ENCODE measurements at places on chromosomes 7 and 10.

GRCh38 chr10:73644767-73645166 is 3.5 kb upstream of the MYOZ1 start:
- no peak for DNase-seq

GRCh38 chr7:90958647-90959046 is 305.6 kb upstream of the FZD1 start:
- DNase-seq: no peak

DNA sequence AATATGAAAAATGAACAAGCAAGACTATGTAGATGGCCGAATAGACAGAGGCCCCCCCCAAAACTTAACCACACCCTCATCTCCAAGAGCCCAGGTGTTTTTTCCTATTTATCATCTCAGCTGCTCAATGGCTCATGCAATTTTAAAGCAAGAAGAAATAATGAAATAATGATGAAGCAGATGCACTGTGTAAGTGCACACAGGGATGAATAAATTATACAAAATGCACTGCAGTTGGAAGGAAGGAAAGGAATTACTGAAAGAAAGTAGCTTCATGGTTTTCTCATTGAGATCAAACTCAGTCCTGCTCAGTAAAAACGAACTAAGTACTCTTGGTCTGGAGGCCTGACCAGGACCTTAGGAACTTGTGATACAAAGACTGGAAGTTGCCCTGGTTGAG is 810.1 kb downstream of the NRG3 start:
- no peak for DNase-seq

GRCh38 chr7:29397398-29397797 is 166.2 kb upstream of the PRR15 start:
- DNase-seq: no peak

DNA sequence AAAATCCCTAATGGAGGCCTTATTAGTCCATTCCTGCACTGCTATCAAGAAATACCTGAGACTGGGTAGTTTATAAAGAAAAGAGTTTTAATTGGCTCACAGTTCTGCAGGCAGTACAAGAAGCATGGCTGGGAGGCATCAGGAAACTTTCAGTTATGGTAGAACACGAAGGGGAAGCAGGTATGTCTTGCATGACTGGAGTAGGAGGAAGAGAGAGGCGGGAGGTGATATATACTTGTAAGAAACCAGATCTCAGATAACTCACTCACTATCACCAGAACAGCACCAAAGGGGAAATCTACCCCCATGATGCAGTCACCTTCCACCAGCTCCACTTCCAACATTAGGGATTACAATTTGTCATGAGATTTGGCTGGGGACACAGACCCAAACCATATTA is 35.8 kb downstream of the GNAI1 start:
- no peak for DNase-seq

- DNase-seq: peak; percentile 11
Measured at GRCh38 chr10:69087590-69088470, at the start of gene SRGN. SRGN (plus strand) TSS chr10:69088103; CDS start chr10:69088158, 55 bp downstream.

DNA sequence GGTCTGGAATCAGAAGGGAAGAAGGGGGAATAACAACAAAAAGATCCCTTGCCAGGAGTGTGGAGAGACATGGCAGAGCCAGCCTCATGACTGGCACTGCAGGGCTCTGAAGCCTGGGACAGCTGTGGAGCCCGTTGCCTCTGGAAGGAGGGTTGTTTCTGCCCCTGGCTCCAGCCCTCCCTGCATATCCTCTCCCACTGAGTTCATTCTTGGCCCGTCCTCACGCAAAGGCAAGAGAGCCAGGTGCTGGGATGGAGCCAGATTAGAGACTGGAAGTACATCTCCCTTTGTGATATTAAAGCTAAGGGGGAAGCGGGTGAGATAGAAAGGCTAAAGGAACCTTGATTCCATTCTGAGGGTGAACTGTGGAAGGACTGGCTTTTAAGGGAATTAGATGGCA is 141.5 kb upstream of the NPVF start:
- no peak for DNase-seq

- no peak for DNase-seq
Measured at GRCh38 chr7:147547252-147547897, 1043.2 kb upstream of the C7orf33 start.

GRCh38 chr10:70362328-70362727 is 20.1 kb downstream of the LRRC20 start:
- DNase-seq: no peak

DNA sequence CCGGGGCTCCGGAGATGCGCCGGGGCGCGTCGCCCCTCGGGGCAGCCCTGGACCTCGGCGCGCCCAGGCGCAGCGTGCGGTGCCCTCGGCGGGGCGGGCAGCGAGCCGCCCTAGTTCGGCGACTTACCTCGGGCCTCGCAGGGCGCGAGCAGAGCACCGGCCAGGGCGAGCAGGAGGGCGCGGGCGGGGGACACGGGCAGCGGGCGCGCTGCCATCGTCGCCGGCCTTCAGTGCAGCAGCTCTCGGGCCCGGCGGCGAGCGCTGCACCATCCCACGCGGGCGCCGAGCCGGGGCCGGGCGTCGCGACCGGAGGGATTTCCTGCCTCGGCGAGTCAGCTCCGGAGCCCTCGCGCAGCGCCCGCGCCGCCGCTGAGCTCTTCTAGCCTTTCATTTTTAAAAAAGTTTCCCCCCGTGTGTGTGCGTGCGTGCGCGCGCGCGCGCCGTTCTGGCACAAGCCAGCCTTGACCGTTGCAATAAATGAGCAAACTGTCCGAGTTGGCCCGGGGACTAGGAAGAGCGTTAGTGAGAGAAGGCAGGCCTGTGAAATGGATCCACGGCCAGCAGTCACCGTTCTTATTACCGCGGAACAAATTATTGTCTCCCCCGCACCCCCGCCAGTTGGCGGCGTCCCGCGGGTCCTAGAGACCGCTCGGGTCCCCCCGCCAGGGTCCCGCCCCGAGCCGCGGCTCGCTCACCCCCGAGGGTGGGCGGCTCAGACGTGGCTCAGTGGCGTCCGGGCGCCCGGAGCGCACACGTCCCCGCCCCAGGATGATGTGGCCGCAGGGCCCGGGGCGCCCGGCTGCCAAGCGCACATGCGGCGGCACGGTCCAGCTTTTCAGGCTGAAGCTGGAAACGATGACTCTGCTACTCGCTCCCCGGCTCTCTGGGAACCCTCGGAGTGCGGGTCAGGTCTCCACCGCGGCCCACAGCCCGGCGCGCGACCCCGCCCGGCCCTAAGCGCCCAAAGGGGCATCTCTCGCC is at the start of gene ADAM12:
Gene ADAM12, minus strand, starts transcription at position 547 of the 981 bp plus-strand sequence. Its CDS starts 332 bp downstream, at position 215.
- no peak for DNase-seq

DNA sequence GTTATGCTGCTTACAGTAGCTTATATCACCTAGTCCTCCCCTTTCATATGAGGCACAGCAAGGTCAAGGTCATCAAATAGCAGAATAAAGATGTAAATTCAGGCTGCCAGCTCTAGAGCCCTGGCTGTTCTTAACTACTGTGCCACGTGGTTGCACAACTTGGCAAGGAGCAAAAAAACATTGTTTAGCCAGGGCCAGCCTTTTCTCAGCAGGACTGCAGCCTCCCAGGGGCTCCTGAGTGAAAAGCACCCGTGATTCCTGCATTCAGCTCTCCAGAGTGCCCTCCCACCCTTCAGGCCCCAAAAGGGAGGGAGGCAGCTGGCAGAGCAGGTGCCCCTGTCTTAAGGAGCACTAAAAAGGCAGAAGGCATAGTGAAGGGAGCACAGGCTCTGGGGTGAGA is 31.8 kb upstream of the TM9SF3 start:
- no peak for DNase-seq

All from amygdala (tissue), 56 donors.